ENCODE measurements at places on chromosomes 12 and 14.

DNA sequence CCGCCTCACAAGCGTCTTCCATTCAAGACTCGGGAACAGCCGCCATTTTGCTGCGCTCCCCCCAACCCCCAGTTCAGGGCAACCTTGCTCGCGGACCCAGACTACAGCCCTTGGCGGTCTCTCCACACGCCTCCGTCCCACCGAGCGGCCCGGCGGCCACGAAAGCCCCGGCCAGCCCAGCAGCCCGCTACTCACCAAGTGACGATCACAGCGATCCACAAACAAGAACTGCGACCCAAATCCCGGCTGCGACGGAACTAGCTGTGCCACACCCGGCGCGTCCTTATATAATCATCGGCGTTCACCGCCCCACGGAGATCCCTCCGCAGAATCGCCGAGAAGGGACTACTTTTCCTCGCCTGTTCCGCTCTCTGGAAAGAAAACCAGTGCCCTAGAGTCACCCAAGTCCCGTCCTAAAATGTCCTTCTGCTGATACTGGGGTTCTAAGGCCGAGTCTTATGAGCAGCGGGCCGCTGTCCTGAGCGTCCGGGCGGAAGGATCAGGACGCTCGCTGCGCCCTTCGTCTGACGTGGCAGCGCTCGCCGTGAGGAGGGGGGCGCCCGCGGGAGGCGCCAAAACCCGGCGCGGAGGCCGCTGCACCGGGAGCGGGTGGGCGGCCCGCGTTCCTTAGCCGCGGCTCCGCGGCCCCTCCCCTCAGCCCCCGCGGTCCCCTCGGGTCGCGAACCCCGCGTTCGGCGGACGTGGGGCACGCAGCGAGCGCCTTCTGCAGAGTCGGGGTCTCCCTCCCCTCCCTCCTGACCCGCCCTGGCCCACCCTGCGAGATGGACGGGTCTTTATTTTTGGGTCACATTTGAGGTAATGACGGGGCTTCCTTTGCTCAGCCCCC, at the start of gene UBC:
UBC (minus strand) TSS at position 259 of the 847 bp plus-strand sequence. CDS start 879 bp downstream, outside the sequence.
- peak; percentile 97 for DNase-seq

DNA sequence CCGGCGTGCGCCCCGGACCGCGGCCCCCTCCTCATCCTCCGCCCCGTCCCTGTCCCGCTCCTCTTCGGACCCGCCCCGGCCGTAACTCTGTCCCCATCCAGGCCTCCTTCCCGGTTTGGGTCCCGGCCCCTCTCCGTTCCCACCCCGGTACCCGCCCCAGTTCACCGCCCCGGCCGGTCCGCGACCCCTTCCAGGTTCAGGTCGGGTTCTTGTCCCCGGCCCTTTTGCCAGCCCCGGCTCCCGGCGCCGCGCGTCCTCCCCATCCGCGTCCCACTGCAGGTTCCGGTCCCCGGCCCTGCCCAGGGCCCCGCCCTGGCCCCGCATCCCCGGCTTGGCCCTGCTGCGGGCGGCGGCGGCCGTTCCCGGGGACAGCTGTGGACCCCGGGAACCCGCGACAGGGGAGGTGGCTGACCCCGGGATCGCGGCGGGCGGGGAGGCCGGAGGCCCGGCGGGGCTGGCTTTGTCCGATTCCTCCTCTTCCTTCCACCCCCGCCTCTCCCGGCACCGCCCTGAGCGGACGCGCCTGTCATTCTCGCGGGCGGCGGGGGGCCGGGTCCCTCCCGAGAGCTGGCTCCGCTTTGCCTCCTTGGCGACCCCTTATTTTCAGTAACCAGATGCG, 601 bp downstream of the KLC1 start:
- peak; percentile 93 for DNase-seq

DNA sequence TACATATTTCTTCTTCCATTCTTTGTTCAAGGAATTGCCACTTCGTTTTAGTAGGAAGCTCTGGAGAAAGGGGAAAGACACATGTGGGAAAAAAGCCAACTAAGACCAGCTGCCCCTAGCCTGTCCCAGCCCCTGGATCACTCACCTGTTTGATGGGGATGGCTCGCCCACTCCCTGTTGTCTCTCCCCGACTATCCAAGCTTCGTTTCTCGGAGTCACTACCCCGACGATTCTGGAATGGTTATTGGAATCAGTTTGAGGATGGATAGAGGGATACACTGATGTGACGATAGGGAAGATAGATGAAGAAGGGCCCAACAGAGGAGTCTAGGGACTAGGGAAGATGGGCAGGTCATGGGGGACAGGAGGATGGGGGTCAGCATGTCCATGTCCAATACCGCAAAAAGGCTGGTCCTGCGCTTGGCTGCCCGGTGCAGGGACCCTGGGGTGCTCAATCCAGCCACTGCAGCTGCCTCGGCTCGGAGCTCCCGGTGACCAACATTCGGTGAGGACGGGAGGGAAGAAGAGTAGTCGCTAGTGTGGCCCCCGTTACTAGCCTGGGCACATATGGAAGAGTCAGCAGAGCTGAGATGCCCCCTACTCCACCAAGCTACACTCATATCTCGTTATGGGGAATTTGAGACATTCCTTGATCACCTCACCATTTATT, 7.0 kb downstream of the AGAP2 start:
- no peak for DNase-seq

- peak; percentile 41 for DNase-seq
Observed at GRCh38 chr14:94517248-94517640, 8.0 kb upstream of the SERPINA12 start.

DNA sequence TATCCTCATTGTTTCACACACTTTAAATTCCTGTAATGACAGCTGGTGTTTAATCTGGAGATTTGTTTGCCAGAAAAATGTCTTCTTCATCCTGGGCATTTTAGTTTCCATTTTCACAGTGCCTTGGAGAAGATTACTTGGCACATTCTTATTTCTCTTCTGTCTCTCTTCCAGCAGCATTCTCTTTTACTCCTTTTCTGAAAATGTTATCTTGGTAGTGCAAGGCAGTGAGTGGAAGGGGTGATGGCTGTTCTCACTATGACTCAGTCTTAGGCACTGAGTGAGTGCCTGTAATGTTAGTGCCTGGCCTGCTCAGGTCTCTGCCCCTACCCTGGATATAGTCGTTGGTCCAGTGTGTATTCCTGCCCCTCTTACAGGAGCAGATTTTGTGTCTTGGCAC, 13.1 kb downstream of the CLECL1 start:
- DNase-seq: no peak

GRCh38 chr12:104529130-104529874, 72.6 kb downstream of the CHST11 start:
- DNase-seq: no peak

DNA sequence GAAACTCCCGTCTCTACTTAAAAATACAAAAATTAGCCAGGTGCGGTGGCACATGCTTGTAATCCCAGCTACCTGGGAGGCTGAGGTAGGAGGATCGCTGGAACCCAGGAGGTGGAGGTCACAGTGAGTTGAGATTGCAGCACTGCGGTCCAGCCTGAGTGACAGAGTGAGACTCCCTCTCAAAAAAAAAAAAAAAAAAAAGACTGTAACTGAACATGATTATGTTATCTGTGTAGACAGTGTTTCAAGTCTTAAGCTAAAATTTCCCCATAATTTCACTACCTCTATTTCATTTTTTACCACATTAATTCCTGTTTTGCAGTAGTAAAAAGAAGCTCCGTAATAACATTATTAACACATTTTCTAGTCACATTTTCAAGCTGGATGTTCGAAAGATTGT, 5.4 kb downstream of the PLBD1 start:
- DNase-seq: no peak

DNA sequence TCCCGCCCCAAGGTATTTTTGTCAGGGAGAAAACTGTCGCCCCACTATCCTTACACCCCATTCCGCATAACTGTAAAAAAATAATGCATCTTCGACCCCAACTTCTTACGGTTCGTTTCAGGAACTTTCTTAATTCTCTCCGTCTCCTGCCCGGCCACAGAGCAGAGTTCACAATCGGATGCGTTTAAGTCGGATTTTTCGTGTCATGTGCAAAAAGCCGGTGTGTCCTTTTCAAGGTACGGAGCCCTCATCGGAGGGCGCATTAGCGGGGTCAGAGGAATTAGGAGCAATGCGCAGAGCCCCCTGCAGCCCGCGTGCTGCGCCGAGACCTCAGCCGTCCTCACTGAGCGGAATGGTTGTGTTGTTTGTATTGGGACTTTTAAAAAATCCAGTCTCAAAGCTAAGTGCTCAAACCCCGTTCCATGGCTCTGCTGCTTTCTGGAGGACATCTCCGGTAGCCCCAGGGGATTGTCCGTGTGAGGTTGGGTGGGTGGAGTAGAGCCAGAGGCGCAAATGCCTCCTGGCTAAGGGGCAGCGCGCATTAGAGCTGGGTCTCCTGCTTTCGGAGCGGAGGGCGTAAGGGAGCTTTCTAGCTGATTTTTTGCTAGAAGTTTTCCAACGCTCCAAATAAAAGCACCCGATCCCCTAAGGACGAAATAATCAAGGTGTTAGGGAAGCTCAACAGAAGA, 3.9 kb upstream of the GSC start:
- DNase-seq: no peak

DNA sequence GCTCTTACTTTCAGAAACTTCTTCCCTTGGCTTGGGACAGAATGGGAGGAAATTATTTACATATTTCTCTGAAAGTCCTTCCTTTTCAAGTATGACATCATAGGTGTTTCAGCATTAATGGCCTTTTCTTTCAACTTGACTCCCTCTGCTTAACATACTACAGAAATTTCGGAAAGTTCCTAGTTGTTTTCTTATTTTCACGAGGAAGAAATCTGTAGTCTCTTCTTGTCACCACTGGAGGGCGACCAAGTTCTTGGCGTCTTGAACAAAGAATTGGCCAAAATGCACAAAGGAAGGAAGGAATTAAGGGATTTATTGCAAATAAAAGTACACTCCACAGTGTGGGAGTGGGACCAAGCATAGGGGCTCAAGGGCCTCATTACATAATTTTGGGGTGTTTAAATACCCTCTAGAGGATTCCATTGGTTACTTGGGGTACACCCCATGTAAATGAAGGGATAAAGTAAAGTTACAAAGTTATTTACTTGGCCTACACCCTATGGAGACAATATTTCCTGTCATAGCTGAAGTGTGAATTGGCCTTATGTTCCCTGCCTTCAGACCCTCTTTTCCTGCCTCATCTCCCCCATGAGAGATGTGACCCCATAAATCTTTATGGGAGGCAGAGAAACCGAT, 70.4 kb downstream of the RPL10L start:
- no peak for DNase-seq

DNA sequence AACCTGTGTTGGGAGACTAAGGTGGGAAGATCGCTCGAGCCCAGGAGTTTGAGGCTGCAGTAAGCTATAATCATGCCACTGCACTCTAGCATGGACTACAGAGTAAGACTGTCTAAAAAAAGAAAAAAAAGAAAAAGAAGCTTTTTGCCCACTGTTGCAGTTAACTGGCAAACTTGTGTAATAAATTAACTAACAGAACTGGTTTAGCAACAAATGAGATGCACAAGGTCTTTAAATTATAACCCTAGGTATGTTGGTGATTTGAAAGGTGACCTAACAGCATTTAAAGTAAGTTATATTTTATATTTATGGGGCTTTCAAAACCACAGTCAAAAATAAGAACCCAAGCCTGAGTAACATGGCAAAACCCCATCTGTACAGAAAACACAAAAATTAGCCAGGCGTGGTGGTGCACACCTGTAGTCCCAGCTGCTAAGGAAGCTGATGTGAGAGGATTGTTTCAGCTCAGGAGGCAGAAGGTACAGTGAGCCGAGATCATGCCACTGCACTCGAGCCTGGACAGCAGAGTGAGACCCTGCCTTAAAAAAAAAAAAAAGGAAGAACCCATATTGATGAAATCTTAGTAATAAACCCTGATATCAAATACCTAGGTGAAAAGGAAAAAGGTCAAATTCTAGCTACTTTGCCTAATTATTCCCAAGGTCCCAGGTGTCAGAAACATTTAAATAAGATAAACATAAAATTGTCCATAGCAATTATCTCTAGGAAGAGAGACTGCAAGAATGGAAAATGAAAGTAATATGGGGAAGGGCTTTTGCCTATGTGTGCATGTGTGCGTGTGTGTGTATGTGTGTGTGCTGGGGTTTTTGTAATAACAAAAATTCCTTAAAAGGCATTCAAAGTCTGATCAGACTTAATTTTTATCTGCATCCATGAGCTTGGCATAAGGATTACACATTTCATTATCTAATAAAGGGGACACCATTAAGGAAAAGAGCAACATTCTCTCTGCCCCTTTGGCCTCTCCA, 15.4 kb downstream of the SYNE2 start:
- no peak for DNase-seq

- DNase-seq: no peak
Observed at GRCh38 chr12:57296291-57296690, 45.3 kb upstream of the STAC3 start.

- DNase-seq: no peak
Observed at GRCh38 chr14:69346710-69347109, 51.4 kb downstream of the ERH start.

DNA sequence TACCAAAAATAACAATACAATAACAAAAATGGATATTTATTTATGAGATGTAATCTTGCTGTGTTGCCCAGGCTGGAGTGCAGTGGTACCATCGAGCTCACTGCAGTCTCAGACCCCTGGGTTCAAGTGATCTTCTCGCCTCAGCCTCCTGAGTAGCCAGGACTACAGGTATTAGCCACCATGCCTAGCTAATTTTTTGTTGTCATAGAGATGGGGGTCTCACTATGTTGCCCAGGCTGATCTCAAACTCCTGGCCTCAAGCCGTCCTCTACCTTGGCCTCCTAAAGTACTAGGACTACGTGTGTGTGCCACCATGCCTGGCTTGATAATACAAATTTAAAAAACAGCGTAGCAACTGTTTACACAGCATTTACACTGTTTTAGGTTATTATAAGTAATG, 23.1 kb downstream of the ARHGAP5 start:
- no peak for DNase-seq

GRCh38 chr12:93308281-93308680, 69.4 kb upstream of the NUDT4 start:
- no peak for DNase-seq

DNA sequence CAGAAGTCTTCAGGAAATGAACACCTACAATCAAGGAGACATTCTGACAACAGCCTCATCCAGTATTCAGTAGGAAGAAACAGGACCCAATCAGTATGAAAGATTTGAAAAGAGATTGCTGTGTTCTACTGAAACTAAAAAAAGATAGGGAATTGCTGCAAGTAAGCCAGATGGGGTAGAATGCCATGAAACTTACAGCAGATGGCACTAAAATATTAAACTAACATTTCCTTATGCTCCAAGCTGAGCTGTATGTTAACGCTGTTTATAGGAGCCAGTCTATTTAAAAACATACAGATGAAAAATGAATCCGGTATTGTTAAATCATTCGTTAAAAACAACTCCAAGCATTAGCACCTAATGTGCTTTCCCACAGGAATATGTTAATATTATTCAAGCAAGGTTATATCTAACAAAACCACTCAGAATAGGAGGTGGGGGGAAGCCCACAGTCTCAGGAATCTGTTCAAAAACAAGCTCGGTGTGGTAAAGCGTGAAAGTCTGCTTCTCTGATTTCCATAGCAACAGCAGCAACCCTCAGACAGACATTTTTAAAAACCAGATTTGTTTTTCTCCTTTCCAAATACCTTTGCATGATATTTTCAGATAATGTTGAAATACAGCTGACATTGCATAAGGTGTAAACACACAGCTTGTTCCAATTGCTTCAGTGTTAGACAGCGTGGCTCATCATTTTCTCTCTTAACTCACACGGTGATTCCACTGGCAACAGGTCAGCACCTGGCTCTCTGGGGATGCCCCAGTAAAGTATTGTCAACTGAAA, 131.4 kb upstream of the CCDC175 start:
- no peak for DNase-seq

GRCh38 chr12:79983986-79984620, 49.2 kb upstream of the PPP1R12A start:
- no peak for DNase-seq

GRCh38 chr12:132907216-132907615, 19.8 kb upstream of the CHFR start:
- DNase-seq: no peak

- no peak for DNase-seq
Observed at GRCh38 chr12:34253674-34254073, 231.4 kb downstream of the ALG10 start.
